ENCODE measurements at places on chromosomes 5 and 9. TPM values are rescaled to one million over a fixed set of nuclear protein-coding genes. Genes with fewer than 3 reads are reported as not detected.
A peak's percentile ranks its signal among the peaks of the same experiment; 100 is the strongest.

DNA sequence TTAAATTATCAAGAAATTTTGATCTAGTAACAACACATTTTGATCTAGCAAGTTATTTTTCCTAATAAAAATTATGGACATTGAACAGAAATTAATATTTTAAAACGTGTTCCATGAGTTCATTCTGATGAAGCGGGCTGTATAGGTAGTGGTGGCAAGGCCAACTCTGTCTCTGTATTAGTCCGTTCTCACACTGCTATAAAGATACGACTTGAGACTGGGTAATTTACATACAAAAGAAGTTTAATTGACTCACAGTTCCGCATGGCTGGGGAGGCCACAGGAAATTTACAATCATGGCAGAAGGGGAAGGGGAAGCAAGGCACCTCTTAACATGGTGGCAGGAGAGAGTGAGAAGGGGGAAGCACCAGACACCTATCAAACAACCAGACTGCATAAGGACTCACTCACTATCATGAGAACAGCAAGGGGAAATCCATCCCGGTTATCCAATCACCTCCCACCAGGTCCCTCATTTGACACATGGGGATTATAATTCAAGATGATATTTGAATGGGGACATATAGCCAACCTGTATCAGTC is 61.2 kb downstream of the TMEM232 start:
- no peak overlapping the region for H3K27ac ChIP-seq
- H3K27me3 ChIP-seq, result no peaks in the 10 kb centered on the region
- DNase-seq, result no peak

GRCh38 chr9:37412431-37413151 is 9.9 kb upstream of the GRHPR start:
- no peak overlapping the region for H3K27ac ChIP-seq
- DNase-seq, result no peak
- H3K27me3 ChIP-seq, result no peaks in the 10 kb centered on the region
- no peaks in the 10 kb centered on the region for H3K4me1 ChIP-seq
- H3K4me3 ChIP-seq, result no peak overlapping the region

- H3K4me3 ChIP-seq, result no peak overlapping the region
- H3K27ac ChIP-seq, result no peak overlapping the region
- H3K4me1 ChIP-seq, result no peaks in the 10 kb centered on the region
Measured at GRCh38 chr5:105789246-105789645, 1881.5 kb downstream of the EFNA5 start.

DNA sequence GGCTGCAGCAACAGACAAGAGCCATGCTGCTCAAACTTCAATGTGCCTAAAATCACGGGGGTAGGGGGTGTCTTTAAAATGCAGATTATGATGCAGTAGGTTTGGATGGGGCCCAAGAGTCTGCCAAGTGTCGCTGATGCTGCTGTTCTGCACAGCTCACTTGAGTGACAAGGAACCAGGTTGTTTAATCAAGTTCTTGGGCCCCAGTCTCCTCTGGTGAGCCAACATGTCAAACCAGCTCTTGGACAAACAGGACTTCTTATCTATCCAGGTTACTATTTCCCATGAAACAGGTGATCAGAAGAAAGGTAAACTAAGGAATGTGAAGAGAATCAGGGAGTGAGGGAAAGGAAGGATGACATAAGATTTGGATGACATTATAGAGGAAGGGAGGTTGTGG is 78.0 kb downstream of the APBA1 start:
- H3K36me3 ChIP-seq, result no peaks in the 10 kb centered on the region
- no peak for DNase-seq
- H3K4me1 ChIP-seq, result no peaks in the 10 kb centered on the region
- H3K27ac ChIP-seq, result no peak overlapping the region

DNA sequence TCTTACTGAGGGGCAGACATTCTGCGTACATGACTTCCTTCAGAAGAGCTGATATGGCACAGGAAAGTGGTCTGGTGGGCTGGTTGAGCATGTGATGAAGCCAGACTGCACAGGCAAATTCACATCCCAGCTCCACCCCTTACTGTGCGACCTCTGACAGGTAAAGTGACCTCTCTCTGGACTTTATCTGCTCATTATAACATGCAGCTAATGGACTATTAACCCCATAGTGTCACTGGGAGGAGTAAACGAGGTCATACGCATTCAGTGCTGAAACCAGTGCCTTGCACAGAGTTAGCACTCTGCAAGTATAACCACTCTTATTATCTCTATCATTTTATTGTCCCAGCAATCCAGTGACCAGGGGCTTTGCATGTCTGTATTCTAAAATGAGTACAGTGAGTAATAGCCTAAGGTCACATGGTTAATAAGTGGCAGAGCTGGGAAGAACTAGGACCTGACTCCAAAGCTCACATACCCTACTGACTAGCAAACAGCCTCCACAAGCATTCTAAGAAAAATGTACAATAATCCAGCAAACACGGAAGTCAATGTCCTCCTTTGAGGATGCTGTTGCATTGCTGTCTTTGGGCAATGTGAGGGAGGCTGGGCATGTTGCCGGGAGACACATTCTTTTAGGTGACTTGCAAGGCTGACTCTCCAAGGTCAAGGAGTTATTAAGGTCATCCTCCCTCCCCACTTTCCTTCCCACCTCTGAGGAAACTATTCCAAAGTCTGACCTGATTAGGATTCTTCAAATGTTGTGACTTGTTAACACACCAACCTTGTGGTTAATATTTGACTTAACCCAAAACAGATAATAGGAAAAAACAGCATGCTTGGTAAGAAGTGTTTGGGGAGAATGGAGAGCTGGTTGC is 19.0 kb downstream of the GLRX start:
- no peak overlapping the region for H3K27ac ChIP-seq
- no peaks in the 10 kb centered on the region for H3K27me3 ChIP-seq
- no peak overlapping the region for H3K4me3 ChIP-seq
- DNase-seq, result no peak
- H3K36me3 ChIP-seq, result no peaks in the 10 kb centered on the region
- no peaks in the 10 kb centered on the region for H3K4me1 ChIP-seq

GRCh38 chr5:103217101-103217500 is 41.5 kb upstream of the MACIR start:
- no peak overlapping the region for H3K27ac ChIP-seq
- H3K36me3 ChIP-seq, result no peaks in the 10 kb centered on the region
- no peak for DNase-seq
- H3K4me3 ChIP-seq, result no peak overlapping the region
- 0 out of 2 replicates have a peak, but pooled peaks cover 3% of the 10 kb centered on the region for H3K4me1 ChIP-seq

GRCh38 chr5:97764700-97765099 is 581.7 kb upstream of the RIOK2 start:
- peak; percentile 86 for DNase-seq
- H3K27me3 ChIP-seq, result no peaks in the 10 kb centered on the region
- H3K27ac ChIP-seq, result no peak overlapping the region
- H3K4me3 ChIP-seq, result no peak overlapping the region

GRCh38 chr9:19193029-19193324 is 37.5 kb upstream of the DENND4C start:
- no peak for DNase-seq
- no peaks in the 10 kb centered on the region for H3K4me1 ChIP-seq
- H3K27me3 ChIP-seq, result no peaks in the 10 kb centered on the region

DNA sequence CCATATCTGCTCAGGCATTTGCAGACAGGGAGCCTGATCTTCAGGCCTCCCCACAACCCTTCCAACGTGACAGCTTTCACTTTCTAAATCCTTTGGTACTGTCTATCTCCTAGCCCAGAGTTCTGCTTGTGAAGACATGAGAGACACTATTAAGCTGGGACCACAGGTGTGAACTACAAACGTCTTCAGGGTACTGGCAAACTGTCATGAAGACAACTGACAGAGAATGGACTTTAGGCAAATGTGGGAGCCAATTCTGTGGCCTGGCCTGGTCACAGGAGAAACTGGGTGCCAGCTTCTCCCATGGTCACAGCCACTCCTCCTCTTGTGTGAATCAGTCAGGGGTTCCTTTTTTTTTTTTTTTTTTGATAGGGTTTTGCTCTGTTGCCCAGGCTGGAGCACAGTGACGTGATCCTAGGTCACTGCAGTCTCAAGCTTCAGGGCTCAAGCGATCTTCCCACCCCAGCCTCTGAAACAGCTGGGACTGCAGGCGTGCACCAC is 10.4 kb downstream of the TRIM14 start:
- H3K27me3 ChIP-seq, result no peaks in the 10 kb centered on the region
- no peak overlapping the region for H3K27ac ChIP-seq
- H3K4me3 ChIP-seq, result no peak overlapping the region
- H3K36me3 ChIP-seq, result peaks cover 29% of the 10 kb centered on the region

DNA sequence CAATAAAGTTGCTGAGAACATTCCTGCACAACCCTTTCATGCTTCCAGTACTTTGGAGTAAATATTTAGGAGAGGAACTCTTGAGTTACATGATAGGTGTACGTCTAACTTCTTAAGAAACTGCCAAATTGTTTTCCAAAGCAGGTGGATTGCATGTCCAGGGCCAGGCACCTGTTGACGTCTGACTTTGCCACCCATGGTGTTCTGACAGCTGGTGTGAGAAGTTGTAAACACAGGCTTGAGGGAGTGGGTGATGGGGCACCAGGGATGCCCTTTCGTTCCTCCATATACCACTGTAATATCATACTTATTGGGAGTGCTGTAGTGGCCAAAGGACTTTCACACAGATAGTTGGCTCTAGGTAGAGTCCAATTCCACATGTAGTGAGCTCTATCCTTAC is 352.1 kb downstream of the GADD45G start:
- no peaks in the 10 kb centered on the region for H3K27me3 ChIP-seq
- no peaks in the 10 kb centered on the region for H3K36me3 ChIP-seq
- no peak overlapping the region for H3K4me3 ChIP-seq
- no peak for DNase-seq

GRCh38 chr5:6732634-6733410 is 19.6 kb downstream of the TENT4A start:
- no peak overlapping the region for H3K4me3 ChIP-seq
- peak overlapping the region; percentile 34 for H3K27ac ChIP-seq
- H3K4me1 ChIP-seq, result peaks cover 15% of the 10 kb centered on the region

DNA sequence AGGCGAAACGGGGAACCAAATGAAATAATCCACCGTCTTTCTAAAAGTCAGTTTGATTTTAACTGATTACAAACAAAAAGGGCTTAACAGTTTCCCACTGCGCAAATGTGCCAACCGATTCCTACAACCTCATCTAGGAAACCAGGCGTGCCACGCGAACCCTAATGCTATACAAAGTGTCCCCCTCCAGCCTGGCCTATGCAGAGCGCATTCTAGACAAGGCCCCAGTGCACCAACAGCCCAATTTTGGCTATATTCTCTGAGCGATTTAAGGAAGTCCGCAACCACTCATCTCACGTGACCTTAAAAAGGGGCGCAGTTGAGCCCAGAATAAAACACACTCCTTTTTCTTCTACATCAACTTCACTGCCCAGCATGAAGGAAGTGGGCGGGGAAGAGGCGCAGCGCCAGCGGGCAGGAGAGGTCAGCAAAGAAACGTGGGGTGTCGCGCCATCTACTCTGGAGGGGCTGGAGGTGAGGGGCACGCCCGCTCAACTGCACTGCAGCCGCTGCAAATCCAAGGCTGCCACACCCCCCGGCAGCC is 779 bp downstream of the FAM13B start:
- no peaks in the 10 kb centered on the region for H3K27me3 ChIP-seq
- DNase-seq, result peak; percentile 25
- H3K4me3 ChIP-seq, result peak overlapping the region; percentile 83
- H3K36me3 ChIP-seq, result no peaks in the 10 kb centered on the region
- H3K27ac ChIP-seq, result peak overlapping the region; percentile 91
- peaks cover 14% of the 10 kb centered on the region for H3K4me1 ChIP-seq

DNA sequence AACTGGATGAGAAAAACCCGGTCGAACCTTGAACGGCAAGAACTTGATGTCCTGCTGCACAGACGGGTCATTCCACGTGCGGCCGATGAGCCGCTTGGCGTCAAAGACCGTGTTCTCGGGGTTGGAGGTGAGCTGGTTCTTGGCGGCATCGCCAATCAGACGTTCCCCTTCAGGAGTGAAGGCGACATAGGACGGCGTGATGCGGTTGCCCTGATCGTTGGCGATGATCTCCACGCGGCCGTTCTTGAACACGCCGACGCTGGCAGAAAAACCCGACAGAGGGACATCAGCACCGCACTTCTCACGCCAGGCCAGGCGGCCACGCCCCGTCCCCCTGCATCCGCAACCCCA is 519 bp downstream of the HSPA5 start:
- peaks cover 44% of the 10 kb centered on the region for H3K4me1 ChIP-seq
- peak; percentile 22 for DNase-seq
- no peaks in the 10 kb centered on the region for H3K27me3 ChIP-seq

- no peak for DNase-seq
- no peak overlapping the region for H3K27ac ChIP-seq
- no peaks in the 10 kb centered on the region for H3K36me3 ChIP-seq
- no peaks in the 10 kb centered on the region for H3K27me3 ChIP-seq
Measured at GRCh38 chr9:1514250-1514649, 464.1 kb downstream of the DMRT2 start.

DNA sequence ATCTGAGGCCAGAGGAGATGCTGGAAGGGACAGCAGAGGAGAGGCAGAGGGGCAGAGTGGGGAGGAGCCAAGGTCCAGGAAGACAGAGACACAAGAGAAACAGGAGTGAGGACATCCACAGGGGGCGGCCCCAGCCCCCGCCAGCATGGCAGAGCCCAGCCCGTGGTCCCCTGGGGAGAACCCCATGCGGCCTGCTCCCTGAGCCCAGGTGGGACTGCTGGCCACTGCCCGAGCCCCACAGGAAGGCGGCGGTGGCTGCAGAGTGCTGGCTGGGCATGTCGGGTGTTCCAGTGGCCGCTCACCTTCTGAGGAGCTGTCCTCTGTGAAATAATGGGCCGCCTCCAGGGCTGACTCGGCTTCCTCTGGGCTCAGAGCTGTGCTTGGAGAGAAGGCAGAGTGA is 8.9 kb upstream of the MRNIP start:
- no peaks in the 10 kb centered on the region for H3K27me3 ChIP-seq
- H3K27ac ChIP-seq, result no peak overlapping the region
- no peak for DNase-seq
- H3K4me1 ChIP-seq, result no peaks in the 10 kb centered on the region
- H3K36me3 ChIP-seq, result no peaks in the 10 kb centered on the region

- H3K27me3 ChIP-seq, result no peaks in the 10 kb centered on the region
- no peaks in the 10 kb centered on the region for H3K4me1 ChIP-seq
- H3K4me3 ChIP-seq, result no peak overlapping the region
- H3K27ac ChIP-seq, result no peak overlapping the region
Measured at GRCh38 chr5:128253161-128253560, 169.6 kb downstream of the SLC12A2 start.

DNA sequence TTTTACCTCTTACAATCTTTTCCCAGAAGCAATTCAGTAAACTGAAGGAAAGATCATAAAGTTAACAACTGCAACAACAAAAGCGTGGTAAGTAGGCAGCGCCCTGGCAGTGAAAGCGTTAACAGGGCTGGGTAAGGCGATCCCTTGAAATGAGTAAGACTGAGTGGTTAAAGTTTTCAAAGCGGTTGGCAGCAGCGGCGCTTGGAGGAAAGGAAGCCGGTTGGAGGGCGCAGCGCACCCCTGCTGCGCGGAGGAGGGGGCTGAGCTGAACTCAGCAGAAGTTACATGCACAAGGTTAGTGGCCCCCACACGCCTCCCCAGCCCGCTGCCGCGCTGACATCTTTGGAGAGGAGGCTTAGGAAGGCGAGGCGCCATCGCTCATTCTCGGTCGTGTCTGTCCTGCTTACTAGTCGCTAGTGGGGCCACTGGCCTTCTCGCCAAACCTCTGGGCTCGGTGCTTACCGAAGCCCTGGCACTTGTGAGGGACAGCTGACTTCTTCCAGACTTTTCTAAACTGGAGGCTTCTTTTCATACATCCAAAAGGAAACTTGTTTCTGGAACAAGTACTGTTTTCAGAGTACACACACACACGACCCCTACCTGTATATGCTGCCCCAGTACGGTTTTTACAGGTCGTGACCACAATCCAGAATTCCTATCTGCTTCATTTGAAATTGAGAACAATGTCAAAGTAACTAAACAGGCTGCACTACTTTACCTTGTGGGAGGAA is at the start of gene SH3RF2:
Gene SH3RF2, plus strand, starts transcription at position 178 of the 731 bp plus-strand sequence. CDS start 1,351 bp downstream, outside the sequence.
- peaks cover 40% of the 10 kb centered on the region for H3K4me1 ChIP-seq
- H3K4me3 ChIP-seq, result peak within 1 kb of the TSS; percentile 86
- H3K27ac ChIP-seq, result peak within 1 kb of the TSS; percentile 70

GPR150 gene
- total RNA-seq, result not detected

POMT1 gene
- total RNA-seq, result 30.4 TPM

TAF11L5 gene
- not detected for total RNA-seq

IL3 gene
- total RNA-seq, result not detected

SOHLH1 gene
- total RNA-seq, result not detected

F2RL2 gene
- total RNA-seq, result not detected

Measured in PC-3 (cell line).